Right atrium auricular region (tissue), 2 donors: ENCODE measurements at places on chromosomes 16 and 17.

GRCh38 chr17:50347894-50348291 lies 2.0 kb downstream of the XYLT2 start:
- H3K36me3 ChIP-seq = peaks cover under 1% of the 10 kb centered on the region
- H3K4me1 ChIP-seq = peaks cover 34% of the 10 kb centered on the region
- H3K4me3 ChIP-seq = no peak overlapping the region
- no peak overlapping the region for H3K27ac ChIP-seq
- H3K27me3 ChIP-seq = no peaks in the 10 kb centered on the region

GRCh38 chr17:56018211-56018610 lies 135.1 kb upstream of the ANKFN1 start:
- H3K4me1 ChIP-seq = no peaks in the 10 kb centered on the region
- H3K27ac ChIP-seq = no peak overlapping the region
- DNase-seq = no peak
- H3K4me3 ChIP-seq = no peak overlapping the region

GRCh38 chr16:12529582-12529981 lies 274.1 kb downstream of the CPPED1 start:
- H3K36me3 ChIP-seq = no peaks in the 10 kb centered on the region
- DNase-seq = no peak
- H3K4me1 ChIP-seq = peaks cover 10% of the 10 kb centered on the region
- no peak overlapping the region for H3K4me3 ChIP-seq
- H3K27me3 ChIP-seq = no peaks in the 10 kb centered on the region
- no peak overlapping the region for H3K27ac ChIP-seq

DNA sequence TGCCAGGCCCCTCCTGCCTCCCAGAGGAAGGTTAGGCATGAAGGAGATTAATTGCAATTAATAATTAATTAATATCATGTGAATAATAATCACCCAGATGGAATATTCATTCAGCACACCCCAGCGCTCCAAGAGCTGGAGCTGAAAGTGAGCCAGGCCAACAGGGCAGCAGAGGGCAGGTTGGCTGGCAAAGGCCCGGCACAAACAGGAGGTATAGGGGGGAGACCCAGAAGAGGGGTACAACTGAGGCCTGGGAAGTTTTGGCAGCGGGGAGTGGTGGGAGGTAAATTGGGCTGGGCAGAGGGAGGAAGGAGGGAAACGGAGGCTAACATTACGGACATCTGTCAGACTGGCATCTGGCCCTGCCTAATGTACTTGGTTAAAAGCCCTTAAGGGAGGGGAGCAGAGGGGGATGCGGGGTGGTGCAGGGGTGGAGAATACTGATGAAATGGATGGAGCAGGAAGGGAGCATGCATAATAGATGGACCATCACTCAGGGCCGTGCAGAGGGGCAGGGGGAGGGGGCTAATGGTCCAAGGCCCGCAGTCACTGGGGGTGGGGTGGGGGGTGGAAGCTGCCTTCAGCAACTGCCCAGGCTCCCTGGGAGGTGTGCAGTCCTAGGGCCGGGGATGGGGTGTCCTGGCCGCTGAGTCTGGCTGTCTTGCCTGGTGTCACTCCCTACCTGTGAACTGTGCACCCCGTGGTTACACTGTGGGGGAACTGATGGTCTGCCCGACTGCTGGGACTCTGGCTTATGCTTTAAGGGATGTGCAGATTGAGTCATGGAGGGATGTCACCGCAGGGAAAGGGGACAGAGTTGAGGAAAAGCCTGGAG lies 1.9 kb downstream of the ADAM11 start:
- no peak overlapping the region for H3K4me3 ChIP-seq
- peaks cover 6% of the 10 kb centered on the region for H3K27me3 ChIP-seq
- H3K27ac ChIP-seq = no peak overlapping the region
- no peaks in the 10 kb centered on the region for H3K36me3 ChIP-seq
- peaks cover 31% of the 10 kb centered on the region for H3K4me1 ChIP-seq
- no peak for DNase-seq

- no peaks in the 10 kb centered on the region for H3K4me1 ChIP-seq
- no peak for DNase-seq
- H3K4me3 ChIP-seq = no peak overlapping the region
- H3K27me3 ChIP-seq = no peaks in the 10 kb centered on the region
Measured at GRCh38 chr17:1037238-1037879, 40.4 kb downstream of the TIMM22 start.
